ENCODE measurements at places on chromosomes 7 and 10.

- peak; percentile 2 for DNase-seq
Measured at GRCh38 chr7:123748171-123748733, 551 bp downstream of the WASL start.

DNA sequence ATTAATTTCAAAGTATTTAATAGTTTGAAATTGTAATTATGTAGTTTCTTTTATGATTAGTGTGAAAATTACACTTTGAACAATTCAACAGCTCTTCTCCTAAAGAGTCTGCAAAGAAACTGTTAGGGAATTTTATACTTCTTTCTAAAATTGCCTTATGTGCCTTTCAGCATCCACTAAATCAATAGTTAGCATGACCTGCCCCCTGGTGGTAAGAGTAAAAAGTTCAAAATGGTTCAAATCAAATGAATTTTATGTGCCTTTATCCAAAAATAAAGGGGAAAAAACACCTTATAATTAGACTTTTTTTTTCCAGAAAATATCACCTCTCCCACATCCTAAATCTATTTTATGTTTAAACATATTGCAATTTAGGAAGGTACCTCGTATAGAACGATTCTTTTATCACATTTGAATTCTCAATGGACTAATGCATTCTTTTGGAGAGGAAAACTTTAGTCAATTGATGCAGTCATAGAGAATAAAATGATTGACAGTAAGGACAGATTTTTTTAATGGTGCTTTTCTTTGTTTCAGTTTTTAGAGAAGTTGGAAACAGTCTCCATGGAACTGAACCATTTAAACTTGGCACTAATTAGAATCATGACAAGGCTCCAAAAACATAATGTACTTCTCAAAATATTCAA, 163.7 kb downstream of the SEMA3D start:
- no peak for DNase-seq

- DNase-seq, result no peak
Measured at GRCh38 chr7:6299774-6300173, 27.4 kb upstream of the CYTH3 start.

DNA sequence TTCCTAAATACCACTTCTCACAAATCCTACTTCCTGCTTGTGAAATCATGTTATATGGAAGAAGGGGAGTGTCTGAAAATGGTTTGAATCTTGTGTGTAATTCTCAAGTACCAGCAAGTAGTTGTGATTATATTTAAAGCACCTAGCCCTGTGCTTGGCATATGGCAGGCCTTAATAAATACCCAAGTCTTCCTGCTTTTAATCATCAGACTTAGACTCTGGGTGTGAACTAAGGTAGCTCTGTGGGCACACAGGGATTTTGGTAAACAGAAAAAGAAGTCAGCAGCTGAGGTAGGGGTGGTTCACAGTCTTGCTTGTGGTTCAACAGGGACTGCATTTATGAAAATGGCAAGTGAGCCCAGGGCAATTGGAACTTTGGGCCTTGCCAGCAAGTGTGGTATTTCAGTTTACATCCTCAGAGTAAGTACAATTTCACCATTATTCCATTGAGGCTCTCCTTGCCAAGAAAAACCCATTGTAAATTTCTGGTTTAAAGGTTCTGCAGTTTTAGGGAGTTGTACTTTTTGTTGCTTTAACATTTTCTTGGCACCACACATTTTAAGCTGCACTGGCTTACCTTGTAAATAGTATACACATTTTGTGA, 215.5 kb downstream of the AUTS2 start:
- DNase-seq, result no peak

- no peak for DNase-seq
Measured at GRCh38 chr7:11060893-11061292, 87.2 kb downstream of the PHF14 start.

DNA sequence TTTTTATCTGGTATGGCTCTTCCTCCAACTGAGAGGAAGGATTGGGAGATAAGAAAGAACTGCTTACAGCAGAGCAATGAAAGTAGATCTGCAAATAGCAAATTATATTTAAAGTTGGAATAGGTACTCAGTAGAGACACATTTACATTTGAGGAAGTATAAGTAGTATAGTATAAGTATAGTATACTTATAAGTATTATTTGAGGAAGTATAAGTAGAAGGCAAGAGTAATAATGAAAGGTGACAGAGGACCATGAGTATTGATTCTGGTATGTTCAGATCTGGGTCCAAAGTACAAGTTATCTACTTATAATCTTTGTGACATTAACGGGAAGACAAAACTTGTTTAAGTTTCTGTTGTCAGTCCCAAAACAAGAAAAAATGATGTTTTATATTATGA, 527.6 kb upstream of the SORCS1 start:
- no peak for DNase-seq

DNA sequence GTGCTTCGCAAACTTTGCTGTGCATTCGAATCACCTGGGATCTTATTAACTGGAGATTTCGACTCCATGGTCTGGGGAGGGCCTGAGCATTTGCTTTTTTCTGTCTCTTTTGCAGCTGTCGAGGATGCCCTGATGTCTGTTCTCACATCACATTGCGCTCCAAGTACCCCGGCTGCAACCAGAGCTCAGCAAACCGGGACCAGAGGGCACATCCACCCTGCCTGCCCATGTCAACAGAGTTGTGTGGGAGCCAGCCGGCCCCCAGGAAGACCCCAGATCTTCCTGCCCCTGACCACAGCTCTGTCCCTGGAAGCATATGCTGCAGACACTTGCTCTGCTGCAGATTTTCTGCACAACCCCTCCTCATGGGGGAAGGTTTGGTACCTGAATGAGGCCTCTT, 180.8 kb downstream of the ADARB2 start:
- DNase-seq, result no peak

DNA sequence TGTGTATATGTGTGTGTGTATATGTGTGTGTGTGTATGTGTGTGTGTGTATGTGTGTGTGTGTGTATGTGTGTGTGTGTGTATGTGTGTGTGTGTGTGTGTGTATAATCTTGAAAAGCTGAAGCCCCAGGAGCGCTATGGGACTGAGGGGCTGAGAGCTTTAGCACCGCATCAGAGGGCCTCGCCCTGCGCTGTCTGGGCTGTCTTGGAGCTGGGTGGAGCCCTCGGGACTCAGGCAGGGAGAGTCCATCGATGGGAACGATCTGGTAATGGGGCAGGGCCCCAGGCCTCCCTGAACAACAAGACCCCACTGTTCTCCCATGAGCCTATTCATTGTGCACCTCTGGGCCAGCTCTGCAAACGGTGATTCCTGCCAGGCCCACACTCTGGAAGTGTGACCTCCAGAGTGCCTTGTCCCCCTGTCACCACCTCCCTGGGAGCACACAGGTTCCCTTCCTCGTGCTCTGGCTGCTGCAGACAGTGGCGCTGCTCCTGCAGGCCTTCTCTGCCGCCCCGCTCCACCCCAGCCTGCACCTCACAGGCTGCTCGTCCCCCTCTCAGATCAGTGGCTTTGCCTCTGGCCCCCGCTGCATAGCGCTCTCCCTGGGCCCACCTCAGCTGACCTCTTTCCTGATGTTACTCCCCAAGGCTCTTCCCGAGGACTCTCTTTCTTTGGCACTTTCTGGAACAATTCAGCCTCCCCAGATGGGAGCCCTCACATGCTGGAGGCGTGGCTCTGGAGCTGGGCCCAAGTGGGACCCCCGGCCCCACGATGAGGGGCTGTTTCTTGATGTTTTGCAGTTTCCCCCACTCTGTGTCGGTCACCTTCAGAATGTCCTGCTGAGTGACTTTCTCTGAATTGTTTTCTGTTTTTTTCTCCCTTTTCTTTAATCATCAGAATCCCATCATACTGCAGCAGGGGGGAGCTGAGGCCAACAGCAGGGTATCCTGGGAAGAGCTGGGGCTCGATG, 542.2 kb upstream of the FOXK1 start:
- DNase-seq, result no peak

Measured in stimulated activated CD4-positive, alpha-beta T cell treated with anti-CD3 and anti-CD28 coated beads, Interleukin-1b, Interleukin-23, amount 100 ng/mL, for 1 hour (primary cell).